ENCODE measurements at places on chromosomes 6 and 20. TPM values are rescaled to one million over a fixed set of nuclear protein-coding genes. Genes with fewer than 3 reads are reported as not detected.

- no peak for DNase-seq
These were observed 66.8 kb upstream of the RSPO3 start for GRCh38 chr6:127051571-127052260.

DNA sequence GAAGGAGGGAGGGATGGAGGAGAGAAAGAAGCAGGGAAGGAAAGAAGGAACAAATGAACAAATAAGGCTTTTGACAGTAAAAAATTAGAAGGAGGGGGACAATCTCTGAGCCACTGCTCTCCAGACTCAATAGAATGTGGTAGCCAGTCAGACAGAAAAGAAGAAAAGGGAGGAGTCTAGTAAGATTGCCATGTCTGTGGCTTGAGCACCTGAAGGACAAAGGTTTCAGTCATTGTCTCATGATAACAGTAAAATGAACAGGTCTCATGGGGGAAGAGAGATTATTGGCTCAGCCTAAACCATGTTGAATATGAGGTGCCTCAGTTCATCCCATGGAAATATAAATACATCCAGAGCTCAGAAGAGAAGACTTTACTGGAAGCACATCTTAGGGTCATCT is 14.0 kb upstream of the LOC128125822 start:
- DNase-seq = no peak

DNA sequence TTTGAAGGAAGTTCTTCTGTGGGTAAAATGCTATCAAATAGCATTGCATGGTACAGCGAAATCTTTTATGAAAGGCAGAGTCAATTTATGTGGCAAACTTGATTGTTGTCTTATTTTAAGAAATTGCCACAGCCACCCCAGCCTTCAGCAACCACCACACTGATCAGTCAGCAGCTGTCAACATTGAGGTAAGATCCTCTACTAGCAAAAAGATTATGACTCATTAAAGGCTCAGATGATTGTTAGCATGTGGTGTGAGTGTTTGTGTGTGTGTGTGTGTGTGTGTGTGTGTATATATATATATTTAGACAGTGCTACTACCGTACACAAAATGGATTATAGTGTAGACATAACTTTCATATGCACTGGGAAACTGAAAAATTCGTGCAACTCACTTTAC is 27.8 kb downstream of the LRRN4 start:
- no peak for DNase-seq

Gene GPSM3
- 5.1 TPM for total RNA-seq

Gene LY6G5C
- 0.88 TPM for total RNA-seq

Gene RHAG
- total RNA-seq = 0.38 TPM

DNA sequence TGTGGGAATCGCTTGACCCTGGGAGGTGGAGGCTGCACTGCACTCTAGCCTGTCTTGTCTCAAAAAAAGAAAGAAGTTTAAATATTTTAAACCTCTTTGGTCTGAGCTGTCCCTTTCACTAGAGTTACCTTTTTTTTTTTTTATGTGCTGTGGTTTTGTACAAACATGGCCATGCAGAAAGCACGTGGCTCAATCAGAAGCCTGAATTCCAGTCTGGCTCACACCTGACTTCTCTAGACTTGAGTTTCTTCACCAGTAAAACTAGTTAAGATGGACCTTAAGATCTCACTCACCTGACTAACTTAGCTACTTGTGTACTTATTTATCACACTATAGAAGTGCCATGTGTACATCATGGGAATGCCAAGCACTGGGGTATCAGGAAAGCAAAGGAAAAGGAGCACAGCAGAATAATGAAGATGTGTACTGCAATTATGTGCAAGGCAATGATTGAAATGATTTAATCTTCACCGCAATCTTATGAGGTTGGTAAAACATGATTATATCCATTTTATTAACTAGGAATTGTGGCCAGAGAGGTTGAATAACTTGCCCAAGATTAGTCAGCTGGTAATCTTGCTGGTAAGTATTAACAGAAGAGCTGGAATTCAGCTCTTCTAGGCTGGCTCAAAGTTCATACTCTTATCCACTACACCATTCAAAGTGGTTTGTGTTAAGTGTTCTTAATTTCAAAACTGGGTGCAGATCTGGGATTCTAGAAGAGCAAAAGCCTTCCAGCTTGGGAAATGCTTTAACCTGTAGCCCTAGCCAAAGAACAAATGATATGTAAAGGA is 10.7 kb downstream of the HMGN3 start:
- no peak for DNase-seq

- no peak for DNase-seq
These were observed 36.5 kb downstream of the ZNF217 start for GRCh38 chr20:53557130-53557529.

Gene TBC1D32
- total RNA-seq = 0.75 TPM

Gene PI16
- total RNA-seq = not detected

DNA sequence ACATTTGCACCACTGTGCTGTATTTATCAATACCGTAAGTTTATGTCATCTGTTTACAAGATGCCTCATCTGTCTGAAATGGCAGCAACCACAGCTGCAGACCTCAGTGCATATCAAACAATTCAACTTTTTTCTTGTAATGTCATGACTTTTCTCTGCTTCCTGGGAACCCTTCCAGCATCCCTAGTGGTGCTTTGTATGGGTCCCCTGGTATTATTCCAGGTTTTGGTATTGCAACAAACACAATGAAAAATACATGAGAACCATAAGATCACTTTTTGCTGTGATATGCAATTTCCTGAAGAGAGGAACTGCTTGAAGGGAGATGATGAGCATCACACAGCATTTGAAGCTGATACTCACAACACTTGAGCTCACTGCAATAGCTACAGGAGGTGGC is 12.0 kb upstream of the TXNDC5 start:
- DNase-seq = no peak

DNA sequence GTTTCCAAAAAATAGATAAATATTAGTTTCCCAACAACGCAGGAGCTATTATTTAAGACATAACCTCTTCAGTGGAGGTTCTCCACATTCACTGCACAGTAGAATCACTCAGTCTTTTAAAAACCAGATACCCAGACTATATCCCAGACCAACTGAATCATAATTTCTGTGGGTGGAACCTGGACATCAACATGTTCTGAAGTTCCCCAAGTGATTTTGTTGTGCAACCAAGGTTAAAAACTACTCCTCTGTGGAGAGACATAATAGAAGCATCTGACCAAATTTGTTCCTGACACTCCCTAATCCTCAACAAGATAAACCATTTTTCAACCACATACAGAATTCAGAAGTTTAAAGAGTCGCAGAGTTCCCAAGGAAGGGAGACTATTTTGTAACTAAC is 42.3 kb downstream of the STK38 start:
- no peak for DNase-seq

- DNase-seq = no peak
These were observed 12.4 kb upstream of the DNAJC5 start for GRCh38 chr20:63882257-63883200.

DNA sequence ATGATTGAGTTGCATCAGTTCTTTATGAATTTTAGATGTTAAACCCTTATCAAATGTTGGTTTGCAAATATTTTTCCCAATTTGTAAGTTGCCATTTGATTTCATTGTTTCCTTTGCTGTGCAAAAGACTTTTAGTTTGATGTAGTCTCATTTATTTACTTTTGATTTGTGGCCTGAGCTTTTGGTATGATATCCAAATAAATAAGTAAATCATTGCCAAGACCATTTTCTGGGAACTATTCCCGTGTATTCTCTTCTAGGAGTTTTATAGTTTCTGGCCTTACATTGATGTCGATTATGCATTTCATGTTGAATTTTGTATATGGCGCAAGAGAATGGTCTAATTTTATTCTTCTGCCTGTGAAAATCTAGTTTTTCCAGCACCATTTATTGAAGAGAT is 13.4 kb downstream of the AIG1 start:
- no peak for DNase-seq

Gene C2
- total RNA-seq = 451 TPM

Gene STMN3
- total RNA-seq = 1.5 TPM

Gene FAM83B
- total RNA-seq = 0.15 TPM

Gene HSPA12B
- 1.4 TPM for total RNA-seq
